Immature natural killer cell (primary cell): ENCODE measurements at places on chromosomes 1 and 21. TPM values are rescaled to one million over a fixed set of nuclear protein-coding genes. Genes with fewer than 3 reads are reported as not detected.

Gene PCSK9
- not detected for polyA plus RNA-seq

DNA sequence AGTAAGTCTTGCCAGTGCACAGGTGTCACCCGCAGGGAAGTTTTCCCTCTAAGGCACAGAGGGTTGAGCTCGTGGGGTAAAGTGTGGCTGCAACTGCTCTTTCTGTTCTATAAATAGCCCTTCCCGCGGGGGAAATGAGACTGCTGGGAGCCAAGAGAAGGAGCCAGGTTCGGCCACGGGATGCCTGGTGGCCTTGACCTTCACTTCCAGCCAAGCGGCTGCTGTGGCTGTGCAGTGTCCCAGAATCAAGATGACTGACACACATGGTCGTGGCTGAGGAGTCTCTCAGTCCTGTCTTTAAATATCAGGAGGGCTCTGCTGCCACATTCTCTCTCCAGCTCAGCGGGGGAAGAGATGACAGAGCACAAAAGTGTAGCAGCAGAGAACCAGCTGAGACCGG, 154.1 kb upstream of the VAMP3 start:
- no peaks in the 10 kb centered on the region for H3K36me3 ChIP-seq
- no peaks in the 10 kb centered on the region for H3K4me1 ChIP-seq
- H3K4me3 ChIP-seq, result no peak overlapping the region
- H3K27me3 ChIP-seq, result peaks cover 11% of the 10 kb centered on the region

- DNase-seq, result no peak
- no peaks in the 10 kb centered on the region for H3K4me1 ChIP-seq
- peaks cover 5% of the 10 kb centered on the region for H3K36me3 ChIP-seq
- H3K27me3 ChIP-seq, result peaks cover 2% of the 10 kb centered on the region
- no peak overlapping the region for H3K4me3 ChIP-seq
These were observed 33.3 kb downstream of the ADCY10 start for GRCh38 chr1:167880580-167881021.

DNA sequence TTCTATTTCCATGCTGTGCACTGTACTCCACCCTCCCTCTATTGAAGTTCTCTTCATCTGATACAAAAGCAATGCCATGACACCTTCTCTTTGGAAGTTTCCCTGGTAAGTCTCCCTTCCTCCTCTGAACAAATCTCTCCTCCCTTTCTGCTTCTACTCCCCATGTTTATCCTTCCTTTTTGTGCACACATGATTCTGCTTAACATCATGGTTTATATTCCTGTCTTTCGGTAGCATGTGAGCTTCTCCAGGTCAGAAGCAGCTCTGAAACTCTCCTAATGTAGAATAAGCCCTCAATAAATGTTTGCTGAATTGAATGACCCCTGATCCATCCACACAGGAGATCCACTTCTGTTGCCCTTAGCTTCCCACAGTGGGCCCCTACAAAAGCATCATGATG, 328.6 kb downstream of the PLPP3 start:
- H3K27ac ChIP-seq, result no peak overlapping the region
- H3K27me3 ChIP-seq, result peaks cover 1% of the 10 kb centered on the region
- no peaks in the 10 kb centered on the region for H3K4me1 ChIP-seq
- H3K36me3 ChIP-seq, result no peaks in the 10 kb centered on the region
- DNase-seq, result no peak

DNA sequence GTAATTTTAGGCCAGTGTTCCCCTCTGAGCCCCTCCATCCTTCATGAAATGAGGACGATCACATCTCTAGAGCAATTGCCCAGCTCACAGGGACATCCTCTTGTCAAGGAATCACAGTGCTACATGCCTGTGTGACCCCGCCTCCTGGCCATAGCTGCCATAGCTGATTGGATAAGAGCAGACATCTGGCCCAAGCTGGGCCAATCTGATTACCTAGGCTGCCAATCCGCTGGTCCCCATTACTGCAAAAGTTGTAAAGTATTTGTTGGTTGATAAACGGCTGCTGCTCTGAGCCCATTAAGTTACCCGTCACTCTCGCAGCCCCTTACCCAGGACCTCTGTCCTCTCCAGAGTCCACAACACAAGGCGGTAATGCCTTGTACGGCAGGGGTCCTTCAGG, 8.3 kb downstream of the NT5C1A start:
- no peaks in the 10 kb centered on the region for H3K4me1 ChIP-seq
- no peak for DNase-seq
- H3K4me3 ChIP-seq, result no peak overlapping the region

DNA sequence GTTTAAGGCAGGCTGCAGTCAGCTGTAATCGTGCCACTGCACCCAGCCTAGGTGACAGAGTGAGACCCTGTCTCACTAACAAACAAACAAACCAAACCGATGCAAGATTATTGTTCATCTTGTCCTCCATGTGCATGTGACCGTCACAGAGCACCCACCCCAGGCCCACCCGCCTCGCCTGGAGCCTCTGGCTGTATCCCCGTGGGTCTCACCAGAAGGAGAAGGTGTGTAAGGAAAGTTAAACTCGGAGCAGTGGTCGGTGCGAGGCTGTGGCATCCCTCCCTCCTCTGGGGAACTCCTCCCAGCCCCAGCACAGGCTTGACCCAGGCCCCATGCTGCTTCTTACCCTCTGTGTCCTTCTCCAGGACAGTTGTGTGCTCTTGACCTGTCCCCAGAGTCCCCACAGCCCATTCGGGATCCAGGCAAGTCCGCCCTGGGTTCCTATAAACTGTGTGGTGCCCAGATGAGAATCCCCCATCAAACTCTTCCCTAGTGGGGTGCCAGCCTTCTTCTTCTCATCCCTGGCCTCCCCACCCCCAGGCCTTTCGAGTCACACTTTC, 318.4 kb downstream of the AJAP1 start:
- H3K27me3 ChIP-seq, result no peaks in the 10 kb centered on the region
- no peaks in the 10 kb centered on the region for H3K4me1 ChIP-seq
- H3K27ac ChIP-seq, result no peak overlapping the region

GRCh38 chr1:183732236-183732880, 72.6 kb upstream of the RGL1 start:
- H3K4me1 ChIP-seq, result no peaks in the 10 kb centered on the region
- H3K4me3 ChIP-seq, result no peak overlapping the region
- DNase-seq, result no peak
- H3K27ac ChIP-seq, result no peak overlapping the region
- no peaks in the 10 kb centered on the region for H3K36me3 ChIP-seq
- peaks cover 4% of the 10 kb centered on the region for H3K27me3 ChIP-seq

- DNase-seq, result no peak
- peaks cover 49% of the 10 kb centered on the region for H3K4me1 ChIP-seq
- H3K36me3 ChIP-seq, result no peaks in the 10 kb centered on the region
- peak overlapping the region; percentile 81 for H3K27ac ChIP-seq
These were observed 23.1 kb upstream of the TNFRSF1B start for GRCh38 chr1:12143631-12144155.

DNA sequence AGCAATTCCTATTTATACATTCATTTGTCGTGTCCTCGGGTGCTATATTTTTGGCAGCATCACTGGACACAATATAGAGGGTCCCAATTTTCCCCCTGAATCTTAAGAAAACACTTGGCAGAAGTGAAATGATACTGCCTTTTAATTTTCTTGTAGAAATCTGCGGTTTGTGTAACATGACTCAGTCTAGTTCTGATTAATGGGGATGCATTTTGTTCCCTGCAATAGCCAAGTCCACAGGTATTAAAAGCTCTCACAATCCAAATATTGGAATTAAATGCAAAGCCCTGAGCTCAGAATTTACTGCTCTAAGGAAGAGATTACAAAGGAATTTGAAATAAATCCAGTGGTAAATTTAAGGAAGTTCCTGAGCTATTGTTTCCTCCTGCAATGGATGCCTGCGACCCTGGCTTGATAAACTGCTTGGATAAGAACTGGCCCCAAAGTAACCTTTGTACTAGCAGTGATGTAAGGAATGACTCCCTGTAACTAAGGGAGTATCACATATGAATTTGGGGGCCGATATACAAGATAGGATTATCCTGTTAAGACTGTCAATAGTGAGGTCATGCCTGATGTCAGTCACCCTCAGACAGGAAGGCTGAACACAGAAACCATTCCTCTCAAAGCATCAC, 349.7 kb upstream of the C1orf87 start:
- no peak for DNase-seq
- H3K36me3 ChIP-seq, result no peaks in the 10 kb centered on the region
- no peak overlapping the region for H3K4me3 ChIP-seq
- no peaks in the 10 kb centered on the region for H3K4me1 ChIP-seq
- no peak overlapping the region for H3K27ac ChIP-seq
- no peaks in the 10 kb centered on the region for H3K27me3 ChIP-seq

GRCh38 chr1:25570798-25571521, 27.6 kb downstream of the LDLRAP1 start:
- no peaks in the 10 kb centered on the region for H3K27me3 ChIP-seq
- no peak overlapping the region for H3K4me3 ChIP-seq
- H3K4me1 ChIP-seq, result peaks cover 19% of the 10 kb centered on the region
- H3K27ac ChIP-seq, result no peak overlapping the region

DNA sequence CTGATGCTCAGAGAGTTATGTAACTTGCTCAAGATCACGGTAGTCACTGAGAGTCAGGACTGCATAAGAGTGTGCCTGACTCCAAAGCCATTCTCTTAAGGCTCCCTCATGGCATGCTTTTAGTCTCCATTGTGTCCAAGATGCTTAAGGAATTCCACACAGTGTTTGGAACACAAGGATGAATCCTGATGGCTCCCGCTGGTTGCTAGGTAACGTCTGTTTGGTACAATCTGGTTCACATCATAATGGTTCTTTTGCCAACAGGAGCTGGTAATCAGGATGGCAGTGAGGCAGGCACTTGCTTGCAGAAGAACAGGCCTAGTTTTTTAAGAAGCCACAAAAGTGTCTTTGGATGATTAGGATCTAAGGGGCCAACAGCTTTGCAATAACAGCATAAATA, 436.5 kb upstream of the DAB1 start:
- H3K4me1 ChIP-seq, result no peaks in the 10 kb centered on the region
- no peak overlapping the region for H3K4me3 ChIP-seq
- H3K27me3 ChIP-seq, result peaks cover 5% of the 10 kb centered on the region
- no peak for DNase-seq

GRCh38 chr1:61433646-61434045, 291.3 kb downstream of the TM2D1 start:
- peaks cover 6% of the 10 kb centered on the region for H3K27me3 ChIP-seq
- H3K4me3 ChIP-seq, result no peak overlapping the region
- no peak overlapping the region for H3K27ac ChIP-seq
- H3K36me3 ChIP-seq, result no peaks in the 10 kb centered on the region
- no peaks in the 10 kb centered on the region for H3K4me1 ChIP-seq
- no peak for DNase-seq

GRCh38 chr1:154747380-154747739, 122.7 kb downstream of the KCNN3 start:
- no peak overlapping the region for H3K27ac ChIP-seq
- peaks cover 50% of the 10 kb centered on the region for H3K4me1 ChIP-seq
- peak overlapping the region; percentile 75 for H3K4me3 ChIP-seq
- peaks cover 21% of the 10 kb centered on the region for H3K27me3 ChIP-seq

DNA sequence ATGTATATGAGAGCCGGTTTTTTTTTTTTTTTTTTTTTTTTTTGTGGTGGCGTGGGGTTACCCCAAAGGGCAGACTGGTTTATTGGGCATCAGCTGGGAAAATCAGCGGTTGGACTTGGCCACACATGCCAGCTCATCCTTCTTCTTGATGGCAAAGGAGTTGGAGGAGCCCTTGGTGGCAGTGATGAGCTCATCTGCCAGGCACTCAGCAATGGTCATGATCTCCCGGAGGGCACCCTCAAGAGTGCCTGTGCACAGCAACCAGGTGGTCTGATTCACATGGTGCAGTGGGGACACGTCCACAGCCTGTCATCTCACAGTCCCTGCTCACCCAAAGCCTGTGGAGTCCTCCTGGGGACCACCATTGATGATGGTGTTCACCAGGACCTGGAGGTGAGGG, 62.0 kb downstream of the MRPS6 start:
- DNase-seq, result no peak
- H3K27ac ChIP-seq, result no peak overlapping the region
- peaks cover 20% of the 10 kb centered on the region for H3K36me3 ChIP-seq
- peaks cover 78% of the 10 kb centered on the region for H3K4me1 ChIP-seq
- H3K4me3 ChIP-seq, result no peak overlapping the region

DNA sequence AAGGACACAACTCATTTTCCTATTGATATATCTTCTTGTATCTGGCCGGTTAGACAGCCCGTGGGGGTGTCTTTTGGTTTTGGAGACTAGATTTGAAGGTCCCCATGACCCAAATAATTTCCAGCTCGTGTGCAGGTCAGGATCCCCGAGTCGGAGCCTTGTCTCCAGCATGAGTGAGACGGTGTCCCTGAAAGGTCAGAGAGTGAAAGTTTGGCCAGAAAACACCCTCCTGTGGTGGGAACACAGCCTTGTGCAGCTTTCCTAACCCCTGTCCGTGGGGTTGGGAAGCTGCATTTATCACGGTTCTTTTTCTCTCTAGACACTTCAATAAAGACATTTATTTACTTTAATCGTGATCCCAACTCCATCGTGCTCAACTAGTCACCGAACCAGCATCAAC, 17.6 kb downstream of the COQ8A start:
- peaks cover 7% of the 10 kb centered on the region for H3K36me3 ChIP-seq
- H3K27me3 ChIP-seq, result no peaks in the 10 kb centered on the region
- no peak overlapping the region for H3K4me3 ChIP-seq
- peaks cover 28% of the 10 kb centered on the region for H3K4me1 ChIP-seq
- peak overlapping the region; percentile 45 for H3K27ac ChIP-seq
